ENCODE measurements at places on chromosomes 11 and 22. TPM values are rescaled to one million over a fixed set of nuclear protein-coding genes. Genes with fewer than 3 reads are reported as not detected.

CNTF gene
- total RNA-seq: 1.5 TPM

GGTLC3 gene
- total RNA-seq: not detected

GALNT18 gene
- total RNA-seq: 4.6 TPM

NAT10 gene
- total RNA-seq: 20.4 TPM

H19 gene
- 2.9 TPM for total RNA-seq

CRYAB gene
- total RNA-seq: 48.3 TPM

SOX6 gene
- total RNA-seq: 0.87 TPM

GPR83 gene
- under 0.01 TPM for total RNA-seq

VPREB1 gene
- total RNA-seq: not detected

IL17REL gene
- total RNA-seq: under 0.01 TPM

SAA1 gene
- total RNA-seq: not detected
